ENCODE measurements at places on chromosomes 12 and 14.

- DNase-seq, result no peak
Observed at GRCh38 chr12:54593135-54593534, 4.7 kb upstream of the PPP1R1A start.

DNA sequence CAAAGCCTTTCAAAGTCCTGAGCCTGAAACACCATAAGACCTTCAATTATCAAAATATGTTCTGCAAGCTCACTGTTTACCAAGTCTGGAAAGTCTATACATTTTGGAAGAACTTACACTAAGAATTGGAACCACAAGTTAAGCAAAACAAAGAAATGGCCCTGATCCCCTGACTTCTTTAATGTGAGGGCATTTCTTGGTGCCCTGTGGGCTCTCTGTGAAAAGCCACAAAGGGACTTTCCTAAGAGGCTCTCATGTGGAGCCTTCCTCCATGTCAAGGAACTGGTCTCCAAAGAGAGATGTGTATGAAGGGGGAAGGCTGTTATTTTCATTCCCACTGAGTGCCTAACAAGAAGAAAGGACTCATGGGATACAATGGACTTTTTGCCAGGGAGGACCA, 13.5 kb upstream of the MYH6 start:
- DNase-seq, result no peak

- no peak for DNase-seq
Observed at GRCh38 chr12:47798382-47798948, 21.2 kb downstream of the HDAC7 start.

GRCh38 chr12:15538881-15539280, 216.6 kb downstream of the PTPRO start:
- DNase-seq, result no peak

- DNase-seq, result no peak
Observed at GRCh38 chr14:102629808-102630350, 37.4 kb downstream of the RCOR1 start.

GRCh38 chr14:93027810-93028723, 87.7 kb downstream of the ITPK1 start:
- DNase-seq, result no peak

GRCh38 chr14:67232621-67233020, 8.6 kb upstream of the PALS1 start:
- no peak for DNase-seq

- no peak for DNase-seq
Observed at GRCh38 chr12:132284827-132285741, 44.3 kb downstream of the GALNT9 start.
